ENCODE measurements at places on chromosomes 12 and 14.

- peak; percentile 86 for ATAC-seq
These were observed 242.3 kb downstream of the CCER1 start for GRCh38 chr12:90712671-90713070.

GRCh38 chr12:20410734-20411133, 42.4 kb downstream of the PDE3A start:
- no peak for ATAC-seq

GRCh38 chr14:28651148-28651547, 115.4 kb upstream of the FOXG1 start:
- no peak for ATAC-seq

- ATAC-seq = peak; percentile 12
These were observed 484 bp upstream of the PRKCH start for GRCh38 chr14:61320806-61321384.

- no peak for ATAC-seq
These were observed 63.9 kb downstream of the ATG14 start for GRCh38 chr14:55347748-55348147.

DNA sequence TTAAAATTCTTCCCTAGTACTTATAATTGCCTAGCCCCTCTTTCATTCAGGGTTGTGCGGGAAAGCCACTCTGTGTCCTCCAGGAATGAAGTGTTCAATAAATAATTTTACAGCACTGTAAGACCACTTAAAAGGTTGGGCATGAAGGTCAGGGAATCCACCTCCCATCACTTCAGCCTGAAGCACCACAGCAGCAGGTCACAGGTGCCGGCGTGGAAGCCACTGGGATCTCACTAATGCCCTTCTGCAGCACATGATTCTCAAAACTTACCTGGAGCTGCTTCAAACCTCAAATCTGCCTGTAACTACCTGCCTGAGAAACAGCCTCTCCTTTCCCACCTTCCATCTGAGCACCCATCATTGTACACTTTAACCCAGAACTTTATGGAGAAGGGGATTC, 159.5 kb downstream of the ANO4 start:
- ATAC-seq = no peak
